ENCODE measurements at places on chromosomes 3 and 15.

DNA sequence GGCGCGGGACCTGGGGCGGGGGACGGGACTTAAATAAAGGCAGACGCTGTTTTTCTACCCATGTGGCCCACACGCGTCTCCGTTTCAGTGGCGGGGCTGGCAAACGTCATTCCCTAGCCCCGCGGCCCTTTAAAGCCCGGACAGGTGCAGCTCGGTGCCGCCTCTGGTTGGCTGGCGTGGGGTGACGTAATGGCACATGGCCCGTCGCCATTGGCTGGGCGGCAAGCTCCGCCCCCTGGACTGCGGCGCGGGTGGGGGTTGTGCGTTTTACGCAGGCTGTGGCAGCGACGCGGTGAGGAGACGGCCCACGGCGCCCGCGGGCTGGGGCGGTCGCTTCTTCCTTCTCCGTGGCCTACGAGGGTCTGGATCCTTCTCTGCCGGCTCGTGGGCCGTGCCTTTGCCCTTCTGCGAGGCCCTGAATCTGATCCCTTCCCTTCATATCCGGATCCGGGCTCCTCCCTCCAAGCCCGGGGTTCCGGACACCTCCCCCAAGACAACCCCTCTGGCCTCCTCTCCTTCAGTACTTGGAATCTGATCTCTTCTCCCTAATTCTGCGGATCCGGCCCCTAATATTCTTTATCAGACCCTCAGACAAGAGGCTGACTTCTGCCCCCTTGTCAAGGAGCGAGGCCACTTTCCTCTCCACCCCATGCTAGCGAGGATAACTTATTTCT lies at the start of gene CRELD1:
TSS of gene CRELD1 (plus strand) at position 274 of the 674 bp plus-strand sequence. CDS start 605 bp downstream, outside the sequence.
- no peak for DNase-seq

GRCh38 chr3:196260784-196261183 lies 26.7 kb downstream of the PCYT1A start:
- no peak for DNase-seq

DNA sequence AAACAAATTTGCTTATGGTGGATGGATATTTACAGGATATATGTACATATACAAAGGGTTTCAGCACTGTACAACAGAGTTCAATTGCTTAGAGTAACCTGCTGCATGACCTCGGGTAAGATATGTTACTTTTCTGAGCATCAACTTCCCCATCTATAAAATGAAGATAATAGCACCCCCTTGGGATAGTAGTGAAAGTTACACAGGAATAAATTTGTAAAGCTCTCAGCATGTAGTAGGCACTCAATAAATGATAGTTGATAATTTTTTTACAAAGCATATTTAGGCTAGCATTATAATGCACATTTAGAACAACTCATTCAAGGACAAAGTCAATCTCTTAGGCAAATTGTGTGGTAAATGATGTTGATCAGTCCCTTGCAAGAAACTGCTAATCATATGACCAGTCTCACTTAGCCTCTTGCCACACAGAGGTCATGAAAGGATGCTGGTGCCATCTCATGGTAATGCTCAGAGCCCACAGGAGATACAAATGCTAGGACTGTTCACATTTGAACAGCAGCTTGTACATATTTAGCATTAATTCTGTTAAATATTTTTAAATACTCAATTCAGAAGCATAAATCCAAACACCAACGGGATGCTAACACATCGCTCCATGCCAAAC lies 123.9 kb downstream of the MAGI1 start:
- no peak for DNase-seq

DNA sequence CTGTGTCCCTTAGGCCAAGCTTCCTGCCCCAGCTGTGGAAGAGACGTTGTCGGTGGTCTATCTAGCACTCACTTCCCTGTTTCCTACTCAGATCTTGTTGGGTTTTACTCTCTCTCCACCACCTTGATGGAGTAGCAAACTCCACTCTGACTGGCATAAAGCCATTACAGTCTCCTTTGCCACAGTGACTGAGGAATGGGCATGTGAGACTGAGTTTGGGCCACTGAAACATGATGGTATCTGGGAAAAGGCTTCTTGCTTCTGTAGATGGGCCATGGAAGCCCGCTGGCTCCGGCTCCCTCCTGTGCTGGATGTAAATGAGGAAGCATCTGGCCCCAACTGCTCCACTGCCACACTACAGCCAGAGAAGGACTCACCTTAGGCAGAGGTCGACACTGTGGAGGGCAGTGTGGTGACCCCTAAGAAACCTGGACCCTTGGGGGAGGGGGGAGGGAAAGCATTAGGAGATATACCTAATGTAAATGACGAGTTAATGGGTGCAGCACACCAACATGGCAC lies 9.4 kb upstream of the CAMK1 start:
- no peak for DNase-seq

- no peak for DNase-seq
Observed at GRCh38 chr3:37447732-37448131, 273.4 kb upstream of the LRRFIP2 start.

- DNase-seq: no peak
Observed at GRCh38 chr15:98813951-98814350, 165.6 kb downstream of the IGF1R start.

GRCh38 chr15:86762874-86763273 lies 683.2 kb downstream of the AGBL1 start:
- DNase-seq: no peak

GRCh38 chr3:33023176-33024136 lies 72.0 kb downstream of the CCR4 start:
- no peak for DNase-seq
